Cerebellar cortex (tissue), 1 donor: ENCODE measurements at places on chromosomes 16 and 17.

DNA sequence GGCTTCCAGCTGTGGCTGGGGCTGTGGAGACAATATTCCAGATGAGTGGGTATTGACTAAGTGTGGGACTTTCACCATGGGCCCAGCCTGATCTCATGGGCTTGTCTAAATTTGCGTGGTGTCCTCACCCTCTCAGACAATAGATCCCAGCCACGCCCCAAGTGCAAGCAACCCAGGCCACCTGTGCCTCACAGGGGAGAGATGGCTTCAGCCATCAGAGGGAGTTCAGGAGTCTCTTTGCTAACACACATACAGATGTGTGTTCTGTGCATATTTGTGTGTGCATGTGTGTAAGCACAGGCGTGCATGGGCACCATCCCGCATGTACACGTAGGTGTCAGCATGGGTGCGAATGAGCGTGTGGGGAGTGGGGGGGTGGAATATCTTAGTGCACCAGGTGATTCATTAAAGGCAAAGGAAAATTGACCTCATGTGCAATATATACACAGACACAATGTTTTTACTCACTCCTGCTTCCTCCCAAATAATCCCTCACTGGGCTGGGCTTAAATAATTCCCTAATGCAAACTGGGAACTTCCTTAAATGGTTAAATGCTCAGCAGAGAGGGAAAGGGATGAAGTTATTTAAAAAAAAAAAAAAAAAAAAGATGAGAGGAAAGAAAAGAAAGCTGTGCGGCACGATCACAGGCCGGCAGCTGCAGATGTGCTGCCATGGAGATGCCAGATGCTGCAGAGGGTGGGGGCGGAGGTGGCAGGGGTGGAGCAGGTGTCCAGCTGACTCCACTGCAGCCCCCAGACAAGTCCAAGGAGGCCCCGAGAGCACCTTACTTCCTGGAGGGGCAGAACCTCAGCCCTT is 24.0 kb upstream of the CDC42EP4 start:
- no peak for DNase-seq

DNA sequence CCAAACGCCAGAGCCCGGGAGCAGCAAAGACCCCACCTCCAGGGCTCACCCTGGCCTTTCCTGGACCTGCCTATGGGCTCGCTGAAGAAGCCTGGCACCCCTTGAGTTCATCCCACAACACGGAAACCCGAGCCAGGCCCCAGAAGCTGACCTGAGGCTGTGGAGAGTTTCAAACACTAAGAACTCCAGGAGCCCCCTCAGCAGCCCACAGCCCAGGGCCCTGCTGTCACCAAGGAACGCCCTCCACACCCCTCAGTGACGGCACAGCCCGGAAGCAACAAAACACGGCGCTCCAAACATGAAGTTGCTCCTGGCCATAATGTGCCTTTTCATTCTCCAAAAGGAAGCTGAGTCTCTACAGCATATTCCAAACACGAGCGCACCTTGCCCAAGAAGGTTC is 9.2 kb downstream of the SLC38A10 start:
- no peak for DNase-seq

DNA sequence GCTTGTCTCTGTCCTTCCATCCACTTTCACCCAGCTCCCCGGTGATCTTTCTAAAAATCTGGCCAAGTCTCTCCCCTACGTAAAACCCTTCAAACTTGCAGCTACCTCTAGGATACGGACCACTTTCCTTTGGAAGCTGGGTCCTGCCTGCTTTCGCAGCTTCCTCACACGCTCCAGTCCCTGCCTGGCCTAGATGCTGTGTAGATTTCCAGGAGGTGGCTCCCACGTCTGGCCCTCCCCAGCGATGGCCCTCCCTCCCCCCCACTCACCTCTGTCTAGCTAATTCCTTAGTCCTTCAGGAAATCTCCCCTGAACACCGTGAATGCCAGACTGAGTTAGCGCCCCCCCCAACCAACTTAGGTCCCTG is 579 bp upstream of the LRRC59 start:
- no peak for DNase-seq

GRCh38 chr16:63712725-63713124 is 1409.1 kb downstream of the CDH11 start:
- no peak for DNase-seq
